ENCODE measurements at places on chromosomes 1 and 21.

GRCh38 chr1:16130827-16131226 is 25.0 kb downstream of the EPHA2 start:
- no peak for DNase-seq

- no peak for DNase-seq
These were observed 220.2 kb downstream of the TBX15 start for GRCh38 chr1:118767971-118768370.

DNA sequence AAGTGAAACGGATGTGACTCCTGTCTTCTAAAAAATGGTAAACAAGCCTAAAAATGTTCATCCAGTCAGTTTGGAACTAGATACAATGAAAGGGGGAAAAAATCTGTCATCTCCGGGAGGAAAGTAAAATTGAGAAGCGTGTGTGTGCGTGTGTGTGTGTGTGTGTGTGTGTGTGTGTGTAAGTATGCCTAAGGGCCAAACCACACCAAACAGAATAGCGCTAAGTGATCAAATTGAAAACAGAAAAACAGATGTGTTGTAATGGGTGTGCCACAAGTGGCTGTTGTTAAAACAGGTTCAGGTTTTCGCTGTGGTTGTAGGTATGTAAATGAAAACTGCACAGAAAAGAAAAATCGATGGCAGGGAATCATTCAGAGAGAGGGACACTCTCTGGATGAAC is 106.7 kb downstream of the RNF220 start:
- no peak for DNase-seq

- DNase-seq, result no peak
These were observed 115.6 kb upstream of the NGF start for GRCh38 chr1:115453666-115454065.

DNA sequence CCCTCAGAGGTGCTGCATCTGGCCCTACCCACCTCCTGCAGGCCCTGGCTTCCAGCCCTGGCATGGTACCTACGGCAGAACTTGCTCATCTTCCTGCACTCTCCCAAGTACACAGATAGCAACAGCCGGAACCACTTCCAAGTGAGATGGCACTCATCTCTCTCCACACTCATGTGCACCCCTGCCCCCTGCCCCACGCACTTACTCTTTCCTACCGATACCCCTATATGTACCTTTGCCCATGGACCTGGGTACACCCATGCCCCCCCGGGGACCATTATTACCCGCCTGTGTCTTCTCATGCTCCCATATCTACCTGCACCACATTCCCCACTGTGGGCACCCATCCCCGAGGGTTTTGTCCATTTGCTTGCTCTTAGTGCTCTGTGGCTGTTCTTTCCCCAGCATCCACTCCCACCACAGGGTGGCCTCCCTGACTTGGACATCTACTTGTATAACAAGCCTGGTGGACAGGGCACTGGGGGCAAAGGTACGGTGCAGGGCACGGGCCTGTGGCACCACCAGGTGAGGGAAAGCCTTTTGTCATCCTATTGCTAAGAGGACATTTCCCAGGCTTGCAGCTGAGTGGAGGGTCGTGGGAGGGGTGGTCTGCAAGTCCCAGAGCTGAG is 14.7 kb downstream of the HYI start:
- DNase-seq, result no peak

DNA sequence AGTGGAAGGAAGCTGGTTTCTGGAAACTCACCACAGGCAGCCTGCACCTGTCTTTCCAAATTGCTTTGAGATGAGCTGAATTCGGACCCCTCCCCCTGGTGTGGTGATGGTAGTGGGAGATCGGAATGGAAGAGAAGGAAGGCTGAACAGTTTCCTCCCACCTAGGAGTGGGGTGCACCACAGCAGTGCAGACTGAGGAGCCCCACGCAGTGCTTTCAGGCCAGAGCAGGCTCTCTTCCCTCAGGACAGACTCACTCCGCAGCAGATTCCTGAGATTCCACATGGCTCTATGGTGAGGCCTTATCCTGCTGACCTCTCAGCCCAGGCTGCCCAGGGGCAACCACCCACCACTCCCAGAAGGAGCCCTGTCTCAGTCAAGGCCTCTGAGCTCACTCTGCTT is 80.9 kb downstream of the ATP1A1 start:
- DNase-seq, result no peak
